GM13976 (cell line): ENCODE measurements at places on chromosomes 12 and 14.

DNA sequence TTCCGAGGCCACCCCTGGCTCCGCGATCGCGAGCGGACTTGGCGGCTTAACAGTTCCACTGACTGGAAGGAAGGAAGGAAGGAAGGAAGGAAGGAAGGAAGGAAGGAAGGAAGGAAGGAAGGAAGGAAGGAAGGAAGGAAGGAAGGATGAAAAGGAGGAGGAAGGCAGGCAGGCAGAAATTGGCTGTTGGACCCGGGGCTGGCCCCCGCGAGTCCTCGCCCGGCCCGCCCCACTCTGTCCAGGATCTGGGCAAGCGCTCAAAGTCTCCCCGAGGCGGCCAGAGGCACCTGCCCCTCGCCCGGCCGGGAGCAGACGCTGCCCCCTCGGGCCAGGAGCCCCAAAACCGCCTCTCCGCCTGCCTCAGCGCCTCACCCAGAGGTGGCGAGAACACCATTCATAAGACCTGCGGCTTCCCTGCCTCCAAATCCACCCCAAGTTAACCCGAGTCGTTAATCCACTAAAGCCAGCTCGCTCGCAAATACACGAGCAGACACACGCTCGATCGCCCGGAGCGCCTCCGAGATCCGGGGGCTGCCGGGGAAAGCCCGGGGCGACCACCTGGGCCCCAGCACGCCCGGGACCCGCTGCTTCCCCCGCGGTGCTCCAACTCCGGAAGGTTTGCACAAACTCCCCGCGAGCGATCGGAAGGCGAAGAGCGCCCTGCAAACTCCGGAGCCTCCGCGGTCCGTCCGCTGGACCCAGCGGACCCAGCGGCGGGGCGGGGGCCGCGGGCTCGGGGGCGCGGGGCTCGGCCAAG, 844 bp downstream of the DPF3 start:
- DNase-seq: peak; percentile 67

- no peak for DNase-seq
Measured at GRCh38 chr12:64611341-64612284, 1.3 kb downstream of the RASSF3 start.

DNA sequence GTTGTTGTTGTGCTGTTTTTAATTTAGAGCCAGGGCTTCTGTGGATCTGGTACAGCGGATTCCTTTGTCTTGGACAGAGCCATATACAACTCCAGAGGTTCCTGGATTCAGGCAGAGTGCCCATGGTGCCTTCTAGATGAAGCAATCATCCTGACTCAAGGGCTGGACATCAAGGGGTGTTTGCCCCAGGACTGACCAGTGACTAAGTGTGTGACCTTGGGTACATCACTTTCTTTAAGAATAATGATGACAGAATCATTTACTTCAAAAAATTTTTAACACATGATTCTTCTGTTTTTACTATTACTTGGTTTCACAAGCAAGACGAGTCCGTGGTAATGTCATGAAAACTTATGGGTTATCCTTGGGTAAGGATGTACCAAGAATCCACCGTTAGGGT, 397.3 kb downstream of the ZFP36L1 start:
- DNase-seq: no peak

DNA sequence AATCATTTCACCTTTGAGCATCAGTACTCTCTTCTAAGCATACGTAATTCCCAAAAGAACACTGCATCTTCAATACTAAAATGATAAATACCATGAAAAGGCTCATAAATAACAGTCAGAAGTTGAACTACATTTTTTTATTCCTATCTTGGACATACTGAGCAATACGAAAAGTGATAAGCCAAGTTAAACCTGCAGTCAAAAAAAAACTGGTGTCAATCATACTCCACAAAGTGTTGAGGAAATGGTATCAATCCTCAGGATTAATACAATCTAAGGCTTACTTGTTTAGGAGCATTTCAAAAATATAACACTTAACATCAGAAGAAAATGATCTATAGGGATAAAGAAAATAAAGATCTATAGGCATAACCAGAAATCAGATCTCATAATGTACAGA, 5.5 kb downstream of the BTG1 start:
- DNase-seq: no peak

DNA sequence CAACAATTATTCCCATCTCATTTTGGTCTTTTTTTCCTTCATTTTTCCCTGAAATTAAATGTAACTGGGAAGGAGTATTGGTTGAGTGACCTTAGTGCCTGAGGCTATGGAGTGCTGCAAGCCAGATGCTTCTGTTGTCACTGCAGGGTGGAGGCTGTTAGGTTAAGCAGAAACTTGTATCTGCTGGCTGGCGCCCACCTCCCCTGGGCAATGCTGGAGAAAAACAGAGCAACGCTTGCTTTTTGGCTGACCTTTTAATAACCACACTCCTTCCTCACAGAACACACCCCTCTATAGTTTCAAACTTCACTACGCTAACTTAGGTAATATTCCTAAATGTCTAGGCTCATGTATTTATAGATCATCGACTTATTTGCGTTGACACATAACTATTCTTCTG, 583.5 kb upstream of the NOVA1 start:
- no peak for DNase-seq

- DNase-seq: no peak
Measured at GRCh38 chr12:102063069-102063468, 1.3 kb upstream of the WASHC3 start.

GRCh38 chr12:109385339-109386058, 37.8 kb downstream of the MYO1H start:
- DNase-seq: peak; percentile 39

GRCh38 chr14:81653626-81654025, 120.0 kb upstream of the SEL1L start:
- DNase-seq: no peak

DNA sequence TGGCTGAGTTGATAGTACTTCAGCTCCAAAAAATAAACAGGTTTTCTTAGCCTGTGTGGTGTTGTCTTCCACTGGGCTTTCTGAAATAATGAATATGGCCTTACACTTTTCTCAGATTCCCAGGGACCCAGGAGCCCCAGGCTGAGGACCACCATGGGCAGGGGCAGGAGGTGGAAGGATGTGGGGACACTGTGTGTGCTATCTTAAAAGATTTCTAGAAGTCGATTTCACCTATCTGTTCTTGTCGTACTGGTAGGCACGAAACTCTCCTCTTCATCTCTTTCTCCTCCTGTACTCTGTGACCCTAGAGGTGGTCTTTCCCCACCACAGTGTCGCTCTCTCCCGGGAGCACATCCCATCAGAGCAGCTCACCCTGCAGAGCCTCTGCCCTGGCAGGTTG, 107.7 kb upstream of the FKBP4 start:
- DNase-seq: no peak

DNA sequence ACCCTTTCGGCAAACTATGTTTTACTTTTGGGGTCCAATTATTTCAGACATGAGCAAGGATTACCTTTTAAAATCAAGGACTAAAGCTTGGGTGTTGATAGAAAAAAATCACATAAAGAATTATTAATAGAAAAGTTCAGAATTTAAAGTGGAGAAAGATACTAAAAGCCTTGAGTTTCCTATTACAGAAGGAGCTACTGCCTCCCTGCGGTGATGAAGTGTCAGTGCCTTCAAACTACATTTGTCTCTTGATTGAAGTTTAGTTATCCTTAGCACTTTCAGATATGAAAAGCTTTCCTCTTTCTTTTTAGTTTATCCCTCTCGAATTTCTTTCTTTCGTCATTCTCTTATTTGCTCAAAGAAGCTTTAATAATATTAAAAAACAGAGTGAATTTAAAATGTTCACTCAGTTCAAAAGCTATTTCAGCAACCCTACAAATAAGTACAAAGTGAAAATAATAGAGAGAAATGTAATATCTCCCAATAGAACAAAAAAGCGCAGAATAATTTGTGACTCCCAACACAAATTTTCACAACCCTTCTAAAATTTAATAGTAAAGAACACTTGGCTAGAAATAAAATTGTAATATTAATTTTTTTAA, 87.6 kb downstream of the SEC23A start:
- peak; percentile 69 for DNase-seq

- no peak for DNase-seq
Measured at GRCh38 chr14:98599082-98599481, 672.9 kb downstream of the BCL11B start.

- DNase-seq: peak; percentile 35
Measured at GRCh38 chr12:93008044-93008778, 79.1 kb upstream of the EEA1 start.
